Gastrocnemius medialis (tissue), 4 donors: ENCODE measurements at places on chromosomes 2 and 18.
A peak's percentile ranks its signal among the peaks of the same experiment; 100 is the strongest.

DNA sequence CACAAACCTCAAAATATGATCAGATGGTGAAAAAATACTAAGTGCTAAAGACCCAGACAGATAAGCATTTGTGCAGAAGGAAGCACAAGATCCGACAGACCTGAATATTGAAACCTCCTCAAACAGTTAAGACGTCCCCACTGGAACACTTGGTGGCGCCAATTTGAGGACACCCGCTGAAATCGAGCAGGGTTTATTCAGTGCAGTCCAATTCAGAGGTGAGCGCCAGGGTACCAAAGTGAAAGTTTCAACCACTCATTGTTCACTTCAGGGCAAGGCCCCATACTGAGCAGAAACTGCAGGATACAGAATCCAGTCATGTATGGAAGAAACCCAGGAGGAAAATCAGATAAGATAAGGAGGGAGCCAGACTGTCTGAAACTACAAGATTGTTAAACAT, 417.6 kb downstream of the LRRTM4 start:
- no peak for DNase-seq

- no peak for DNase-seq
These were observed 67.2 kb upstream of the NPAS2 start for GRCh38 chr2:100752628-100753333.

- DNase-seq = no peak
These were observed 86.2 kb downstream of the CHN1 start for GRCh38 chr2:174918886-174919526.

- no peak for DNase-seq
These were observed 133.2 kb upstream of the GULP1 start for GRCh38 chr2:188158337-188159100.

- no peak for DNase-seq
These were observed 218.8 kb downstream of the SNTG2 start for GRCh38 chr2:1169291-1169949.

DNA sequence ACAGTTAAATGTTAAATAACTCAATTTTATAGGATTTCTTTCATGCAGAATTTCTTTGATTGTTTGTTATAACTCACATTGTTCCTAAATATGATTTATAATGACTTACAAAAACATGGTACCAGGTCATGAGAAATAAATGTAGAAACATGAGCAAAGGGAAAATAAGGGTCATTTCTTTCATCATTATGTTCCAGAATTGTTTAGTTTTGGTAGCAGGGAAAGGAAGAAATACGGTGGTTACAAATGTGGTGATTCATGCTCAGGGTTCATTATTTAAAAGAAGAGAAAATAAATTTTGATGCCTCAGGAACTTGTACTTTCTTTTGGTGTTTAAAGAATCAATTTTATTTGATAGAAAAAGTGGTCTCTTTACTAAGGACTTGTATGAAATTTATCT, 4.4 kb downstream of the LYPD6B start:
- no peak for DNase-seq

GRCh38 chr2:35582637-35583036, 772.9 kb upstream of the CRIM1 start:
- no peak for DNase-seq

- DNase-seq = no peak
These were observed 84.4 kb downstream of the THNSL2 start for GRCh38 chr2:88254437-88255091.

GRCh38 chr2:134269972-134270735, 16.3 kb downstream of the MGAT5 start:
- DNase-seq = no peak

- peak; percentile 31 for DNase-seq
These were observed 40.2 kb upstream of the ITM2C start for GRCh38 chr2:230824406-230824978.

- no peak for DNase-seq
These were observed 43.5 kb downstream of the CWC22 start for GRCh38 chr2:179963626-179964025.

GRCh38 chr2:67498931-67499330, 101.8 kb downstream of the ETAA1 start:
- no peak for DNase-seq

DNA sequence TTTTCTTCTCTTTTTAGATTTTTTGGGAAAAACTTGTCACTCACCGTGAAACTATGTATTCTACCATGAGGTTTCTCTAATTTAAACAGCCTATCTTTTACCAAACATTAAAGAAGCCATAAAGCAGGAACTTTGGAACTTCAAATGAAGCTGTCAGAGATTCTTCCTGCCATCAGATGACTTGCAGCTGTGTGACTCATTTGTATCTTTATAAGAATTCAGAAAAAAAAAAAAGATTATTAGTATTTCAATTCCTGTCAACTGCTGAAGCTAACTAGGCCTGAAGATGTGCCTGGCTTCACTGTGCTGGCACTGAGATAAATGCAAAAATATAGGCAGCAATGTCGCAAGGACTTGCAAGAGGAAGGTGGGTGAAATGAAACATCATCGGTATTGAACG, 1399.1 kb upstream of the PIK3C3 start:
- DNase-seq = no peak

DNA sequence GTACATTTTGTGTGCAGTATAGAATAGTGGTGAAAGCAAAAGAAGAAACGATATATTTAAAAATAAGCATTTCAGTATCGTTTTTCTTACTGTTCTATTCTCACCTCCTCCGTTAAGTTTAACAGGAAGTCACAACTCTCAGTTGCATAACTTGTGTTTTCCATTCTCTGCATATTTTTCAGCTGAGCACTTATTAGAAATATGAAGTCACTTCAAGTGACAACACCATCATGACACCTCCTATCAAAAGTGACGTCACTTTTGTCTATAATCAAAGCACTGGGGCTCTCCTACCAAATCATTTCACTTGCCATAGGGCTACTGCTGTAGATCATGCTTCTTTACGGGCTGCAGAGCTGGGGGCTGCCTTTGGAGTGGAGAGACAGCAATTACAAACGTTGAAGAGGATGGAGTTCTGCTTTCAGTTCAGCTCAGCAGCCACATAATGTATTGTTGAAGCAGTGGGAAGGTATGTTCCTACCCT, 36.3 kb downstream of the STAT4 start:
- no peak for DNase-seq

DNA sequence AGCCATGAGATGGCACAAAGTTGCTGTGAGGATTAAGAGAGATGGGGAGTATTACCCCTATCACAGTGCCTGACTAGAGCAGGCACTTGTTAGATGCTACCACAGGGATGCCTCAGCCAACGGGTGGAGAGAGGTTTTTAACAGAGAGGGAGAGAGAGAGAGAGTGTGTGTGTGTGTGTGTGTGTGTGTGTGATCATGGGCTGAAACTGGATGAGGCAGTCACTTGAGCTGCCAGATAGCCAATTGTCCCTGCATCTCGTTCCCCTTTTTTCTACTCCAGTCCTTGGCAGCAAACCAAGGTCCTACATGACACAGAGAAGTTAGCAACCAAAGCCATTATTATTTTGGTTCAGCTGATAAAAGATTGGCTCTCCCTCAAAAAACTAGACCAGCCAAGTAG, 3.0 kb downstream of the CD8A start:
- no peak for DNase-seq

GRCh38 chr18:38033282-38033681, 467.7 kb upstream of the CELF4 start:
- no peak for DNase-seq

DNA sequence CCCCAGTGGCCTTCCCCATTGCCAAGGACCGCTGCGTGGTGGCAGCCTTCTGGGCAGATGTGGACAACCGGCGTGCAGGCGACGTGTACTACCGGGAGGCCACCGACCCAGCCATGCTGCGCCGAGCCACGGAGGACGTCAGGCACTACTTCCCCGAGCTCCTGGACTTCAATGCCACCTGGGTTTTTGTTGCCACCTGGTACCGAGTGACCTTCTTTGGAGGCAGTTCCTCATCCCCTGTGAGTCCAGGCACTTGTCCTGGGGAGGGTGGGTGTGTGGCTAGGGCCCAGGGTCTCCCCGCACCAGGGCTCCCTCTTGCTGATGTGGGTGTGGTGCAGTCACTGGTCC, 31.9 kb downstream of the SNED1 start:
- DNase-seq = no peak

- DNase-seq = no peak
These were observed 21.2 kb upstream of the TET3 start for GRCh38 chr2:73963385-73964120.

GRCh38 chr2:121735518-121736074, 1.1 kb downstream of the NIFK start:
- DNase-seq = no peak

DNA sequence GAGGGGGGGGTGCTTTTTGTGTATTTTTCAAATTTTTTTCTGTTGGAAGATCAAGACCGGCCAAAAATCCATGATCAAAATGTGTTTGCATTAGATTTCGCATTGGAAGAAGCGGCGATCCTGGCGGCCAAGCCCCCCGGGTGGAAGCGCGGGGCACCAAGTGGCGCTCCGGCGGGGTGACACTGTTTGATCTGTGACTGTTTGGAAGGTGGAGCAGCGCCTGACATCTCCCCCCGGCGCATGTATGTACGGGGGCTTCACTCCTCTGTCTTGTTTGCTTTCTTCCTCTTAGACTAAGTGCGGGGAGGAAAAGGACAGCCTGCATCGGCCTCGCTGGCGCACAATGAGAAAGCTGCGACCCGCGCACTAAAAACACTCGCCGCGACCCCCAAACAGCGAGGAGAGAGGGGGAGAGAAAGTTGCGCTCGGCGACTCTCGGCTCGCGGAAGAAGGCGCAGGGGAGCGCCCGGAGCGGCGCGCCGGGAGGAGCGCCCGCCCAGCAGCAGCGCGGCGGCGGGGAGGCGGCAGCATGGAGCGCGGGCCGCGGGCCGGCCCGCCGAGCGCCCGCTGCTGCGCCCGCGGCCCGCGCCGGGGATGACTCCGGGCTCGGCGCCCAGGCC, 515 bp downstream of the TSHZ1 start:
- no peak for DNase-seq

GRCh38 chr18:46062781-46063180, 9.3 kb downstream of the PSTPIP2 start:
- DNase-seq = no peak

- no peak for DNase-seq
These were observed 72.1 kb downstream of the PSMG2 start for GRCh38 chr18:12774982-12775381.

DNA sequence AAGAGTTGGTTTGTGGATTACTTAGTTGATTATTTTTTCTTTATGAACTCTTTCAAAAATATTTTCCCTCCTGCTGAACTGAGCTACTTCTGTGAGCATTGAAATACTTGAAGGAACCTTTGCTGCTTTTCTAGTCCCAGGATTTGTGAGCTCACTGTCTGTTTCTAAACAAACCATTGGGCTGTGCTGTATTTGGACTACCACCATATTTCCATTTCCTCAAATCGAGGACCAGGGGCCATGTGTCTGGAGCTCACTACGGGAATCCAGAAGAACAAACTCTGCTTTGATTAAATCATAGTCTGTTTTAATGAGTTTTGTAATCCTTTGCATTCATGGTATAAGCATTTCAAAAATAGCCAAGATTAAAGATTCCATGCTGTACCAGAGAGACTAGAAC, 1.3 kb downstream of the MRPL33 start:
- no peak for DNase-seq

DNA sequence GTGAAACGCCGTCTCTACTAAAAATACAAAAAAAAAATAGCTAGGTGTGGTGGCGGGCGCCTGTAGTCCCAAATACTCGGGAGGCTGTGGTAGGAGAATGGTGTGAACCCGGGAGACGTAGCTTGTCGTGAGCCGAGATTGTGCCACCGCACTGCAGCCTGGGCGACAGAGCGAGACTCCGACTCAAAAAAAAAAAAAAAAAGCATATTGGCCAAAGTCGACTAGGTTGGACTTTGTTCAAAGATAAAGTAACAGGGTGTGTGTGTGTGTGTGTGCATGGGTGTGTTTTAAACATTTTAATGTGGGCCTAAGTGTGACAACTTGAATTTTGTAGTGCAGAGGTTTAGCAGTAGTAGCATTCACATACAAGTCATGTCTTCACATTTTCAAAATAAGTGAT, 11.7 kb downstream of the GEMIN6 start:
- DNase-seq = no peak

GRCh38 chr2:96739076-96739632, 710 bp downstream of the LMAN2L start:
- DNase-seq = no peak

DNA sequence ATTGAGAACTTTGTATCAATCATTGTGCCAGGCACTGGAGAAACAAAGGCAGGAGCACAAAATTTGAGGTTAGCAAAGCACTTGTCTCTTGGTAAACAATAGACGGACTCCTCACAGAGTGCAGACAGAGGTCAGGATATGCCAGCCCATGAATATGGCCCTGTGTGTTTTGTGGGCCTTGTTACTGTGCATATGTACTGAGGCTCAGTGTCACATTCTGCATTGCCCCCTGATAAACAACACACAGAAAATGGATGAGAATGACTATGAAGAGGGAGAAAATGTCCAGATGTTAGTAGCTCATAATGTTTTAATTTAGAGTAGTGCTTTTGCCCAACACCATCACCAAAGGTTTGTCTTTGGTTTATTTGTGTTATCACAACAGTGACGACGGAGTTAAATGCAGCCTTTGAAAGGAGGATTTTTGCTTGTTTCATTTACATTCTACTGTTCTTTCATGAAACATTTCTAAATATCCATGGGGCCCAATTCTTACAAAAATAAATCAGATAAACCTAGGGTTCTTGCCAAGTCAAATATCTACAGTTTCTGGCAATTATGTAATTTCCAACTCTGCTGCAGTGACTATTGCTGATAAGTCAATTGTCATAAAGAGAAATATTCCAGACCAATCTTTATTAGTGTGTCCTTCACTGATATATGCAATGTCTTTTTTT, 14.6 kb upstream of the NT5C1B start:
- no peak for DNase-seq

DNA sequence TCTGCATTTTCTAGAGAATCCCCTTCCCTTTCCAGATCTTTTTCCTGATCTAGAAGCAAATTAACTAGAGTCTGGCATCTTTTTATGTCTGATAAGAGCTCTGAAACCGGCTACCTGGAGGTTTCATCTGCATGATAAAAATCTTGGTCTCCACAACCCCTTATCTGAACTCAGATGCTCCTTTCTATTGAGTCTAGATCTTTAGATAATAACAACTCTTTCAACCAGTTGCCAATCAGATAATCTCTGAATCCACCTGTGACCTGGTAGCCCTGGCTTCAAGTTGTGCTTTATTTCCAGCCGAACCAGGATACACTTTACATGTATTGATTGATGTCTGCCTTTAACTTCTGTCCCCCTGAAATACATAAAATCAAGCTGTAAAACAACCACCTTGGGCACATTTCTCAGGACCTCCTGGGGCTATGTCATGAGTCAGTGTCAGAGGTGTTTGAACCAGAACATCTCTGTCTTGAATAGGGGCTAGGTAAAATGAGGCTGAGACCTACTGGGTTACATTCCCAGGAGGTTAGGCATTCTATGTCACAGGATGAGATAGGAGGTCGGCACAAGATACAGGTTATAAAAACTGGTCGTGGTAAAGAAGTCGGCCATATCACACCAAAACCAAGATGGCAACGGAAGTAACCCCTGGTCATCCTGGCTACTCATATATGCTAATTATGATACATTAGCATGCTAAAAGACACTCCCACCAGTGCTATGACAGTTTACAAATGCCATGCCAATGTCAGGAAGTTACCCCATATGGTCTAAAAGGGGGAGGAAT, 20.8 kb downstream of the RALBP1 start:
- no peak for DNase-seq
